ENCODE measurements at places on chromosomes 6 and 20. TPM values are rescaled to one million over a fixed set of nuclear protein-coding genes. Genes with fewer than 3 reads are reported as not detected.

The IYD gene
- total RNA-seq, result under 0.01 TPM

The HS3ST5 gene
- total RNA-seq, result not detected

The ABHD16B gene
- not detected for total RNA-seq

The LPA gene
- not detected for total RNA-seq
